ENCODE measurements at places on chromosomes 1 and 21.

GRCh38 chr21:15063814-15064575, 805 bp downstream of the NRIP1 start:
- peak; percentile 27 for DNase-seq

DNA sequence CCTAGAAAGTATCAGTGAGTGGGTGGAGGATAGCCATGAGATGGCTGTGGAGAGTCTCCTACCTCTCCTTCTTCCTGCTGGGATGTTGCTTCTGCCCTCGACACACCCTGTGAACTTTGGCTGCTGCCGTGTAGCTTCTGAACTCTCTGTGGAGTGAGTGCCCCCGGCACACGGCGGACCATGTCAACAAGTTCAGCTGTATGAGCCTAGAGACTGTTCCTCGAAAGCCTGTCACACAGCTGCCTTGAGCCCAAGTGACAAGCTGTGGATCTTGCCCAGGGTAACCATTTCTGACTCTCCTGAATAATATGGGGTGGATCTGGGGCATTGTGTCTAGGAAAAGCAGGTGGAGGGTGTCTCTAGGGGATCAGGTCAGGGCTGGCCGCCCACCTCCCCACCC, 143.2 kb downstream of the NOS1AP start:
- DNase-seq = no peak

DNA sequence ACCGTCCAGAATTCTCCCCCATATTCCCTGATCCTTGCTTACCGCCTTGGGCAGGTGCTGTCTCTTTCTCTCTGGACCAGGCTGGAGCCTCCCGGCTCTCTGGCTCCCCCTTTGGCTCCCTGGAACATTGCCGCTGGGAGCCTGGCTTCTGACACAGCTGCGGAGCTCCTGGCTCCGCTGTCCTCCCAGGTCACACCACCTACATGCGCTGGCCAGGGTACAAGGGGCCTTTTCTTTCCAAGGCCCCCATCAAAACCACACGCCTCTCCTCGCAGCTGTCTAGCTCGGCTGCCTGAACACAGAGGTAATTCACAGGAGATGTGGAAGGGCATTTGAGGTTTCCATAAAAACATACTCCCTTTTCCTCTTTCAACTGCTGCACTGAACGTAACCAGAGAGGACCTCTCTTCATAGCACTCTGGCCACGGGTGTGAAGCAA, 7.5 kb upstream of the ZNF648 start:
- DNase-seq = peak; percentile 8

- no peak for DNase-seq
These were observed 139.7 kb downstream of the SLC44A5 start for GRCh38 chr1:75471252-75471651.

DNA sequence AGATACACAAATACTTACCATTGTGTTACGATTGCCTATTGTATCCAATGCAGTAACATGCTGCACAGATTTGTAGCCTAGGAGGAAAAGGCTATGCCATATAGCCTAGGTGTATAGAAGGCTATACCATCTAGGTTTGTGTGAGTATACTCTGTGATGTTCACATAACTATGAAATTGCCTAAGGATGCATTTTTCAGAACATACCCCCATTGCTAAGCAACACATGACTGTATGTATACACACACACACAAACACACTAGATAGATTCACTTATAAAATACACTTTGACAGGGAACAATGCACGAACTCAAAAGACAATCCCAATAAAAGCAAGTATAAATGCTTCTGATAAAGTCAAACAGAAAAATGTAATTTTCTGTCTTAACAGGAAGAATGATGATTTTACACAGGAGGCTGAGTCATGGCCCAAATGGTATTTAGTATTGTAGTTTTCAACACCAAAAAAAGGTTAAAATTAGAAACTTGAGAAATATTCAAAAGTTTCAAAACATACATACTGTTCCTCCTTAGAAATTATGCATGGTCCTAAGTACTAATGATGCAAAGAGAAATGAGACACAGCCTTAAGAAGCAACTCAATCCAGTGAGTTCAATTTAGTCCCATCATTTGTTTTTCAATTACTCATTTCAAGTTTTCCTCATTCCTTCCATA, 12.2 kb downstream of the FH start:
- DNase-seq = peak; percentile 79

GRCh38 chr1:156765666-156766065, 1.7 kb upstream of the PRCC start:
- DNase-seq = peak; percentile 87

DNA sequence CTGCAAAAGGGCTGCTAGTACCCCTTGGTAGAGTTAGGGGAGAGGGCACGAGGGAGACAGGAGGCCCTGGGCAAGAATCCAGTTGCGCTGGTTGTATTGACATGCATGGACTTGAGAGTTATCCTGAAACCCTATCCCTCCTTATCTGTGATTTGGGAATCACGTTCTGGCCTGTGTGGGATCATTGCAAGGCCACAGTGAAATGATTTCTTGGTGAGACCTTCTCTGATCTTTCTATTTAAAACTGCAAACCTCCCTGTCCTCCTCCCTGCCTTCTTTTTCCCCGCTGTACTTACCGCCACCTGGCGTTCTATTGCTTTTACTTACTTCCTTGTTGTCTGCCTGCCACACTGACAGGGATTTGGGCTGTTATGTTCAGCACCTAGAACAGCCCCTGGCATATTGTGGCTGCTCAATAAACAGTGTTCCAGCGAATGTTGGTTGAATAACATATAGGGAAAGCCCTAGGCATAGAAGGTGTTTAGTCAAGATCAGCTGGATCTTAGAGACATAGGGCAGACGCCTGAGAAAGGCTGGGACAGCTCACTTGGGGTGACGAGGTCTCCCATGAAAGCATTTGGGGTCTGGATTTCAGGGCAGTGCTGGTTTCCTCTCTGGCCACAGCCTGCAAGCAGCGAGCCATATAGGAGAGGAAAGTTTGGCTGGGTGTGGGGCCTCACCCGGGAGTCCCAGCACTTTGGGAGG, 25.6 kb downstream of the ALPL start:
- DNase-seq = peak; percentile 46

All from inflammatory macrophage treated with lipopolysaccharide for 4 hours (primary cell).